ENCODE measurements at places on chromosomes 5 and 9.

DNA sequence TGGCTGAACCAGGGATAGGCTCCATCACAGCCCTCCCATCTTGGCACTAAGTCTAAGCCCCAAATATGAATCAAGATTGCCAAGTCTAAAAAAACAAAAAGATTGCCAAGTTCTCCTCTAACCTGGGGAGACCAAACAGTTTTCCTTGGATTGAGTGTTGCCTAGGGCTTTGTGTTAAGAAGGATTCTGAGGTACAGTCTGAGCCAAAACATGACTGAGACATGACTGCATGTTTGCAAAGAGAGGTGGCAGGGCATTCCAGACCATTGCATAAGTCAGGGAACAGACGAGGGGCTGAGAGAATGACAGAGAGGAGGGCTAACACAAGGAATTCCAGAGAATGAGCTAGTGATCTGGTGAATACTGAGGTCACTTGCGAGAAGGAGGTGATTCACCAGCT, 11.4 kb downstream of the LAMC3 start:
- H3K27ac ChIP-seq = no peak overlapping the region
- H3K27me3 ChIP-seq = peaks cover 5% of the 10 kb centered on the region
- H3K4me1 ChIP-seq = no peaks in the 10 kb centered on the region
- no peaks in the 10 kb centered on the region for H3K36me3 ChIP-seq
- no peak overlapping the region for H3K4me3 ChIP-seq
- no peak for DNase-seq

- DNase-seq = no peak
- H3K4me1 ChIP-seq = peaks cover 40% of the 10 kb centered on the region
- no peaks in the 10 kb centered on the region for H3K27me3 ChIP-seq
- peaks cover 22% of the 10 kb centered on the region for H3K36me3 ChIP-seq
- H3K4me3 ChIP-seq = no peak overlapping the region
- no peak overlapping the region for H3K27ac ChIP-seq
Observed at GRCh38 chr5:135367076-135367475, 32.0 kb downstream of the MACROH2A1 start.

DNA sequence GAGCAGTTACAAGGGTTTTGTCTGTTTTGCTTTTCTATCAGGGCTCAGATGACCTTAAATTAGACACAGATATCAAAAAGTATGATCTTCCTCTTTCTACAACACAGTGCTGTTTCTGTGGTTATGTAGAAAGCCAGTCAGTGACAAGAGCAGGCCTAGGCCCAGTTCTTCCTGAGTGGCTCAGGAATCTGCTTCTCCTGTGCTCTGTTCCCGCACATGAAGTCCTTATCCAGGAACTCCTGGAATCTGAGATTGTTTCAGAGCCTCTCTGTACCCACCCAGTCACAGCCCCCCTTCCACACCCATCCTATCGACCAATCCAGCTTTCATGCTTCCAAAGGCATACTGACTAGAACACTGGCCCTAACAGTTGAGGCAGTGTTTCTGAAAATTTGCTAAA, 40.4 kb upstream of the SMU1 start:
- H3K36me3 ChIP-seq = no peaks in the 10 kb centered on the region
- no peak overlapping the region for H3K4me3 ChIP-seq
- no peak for DNase-seq
- H3K27me3 ChIP-seq = no peaks in the 10 kb centered on the region
- no peak overlapping the region for H3K27ac ChIP-seq

DNA sequence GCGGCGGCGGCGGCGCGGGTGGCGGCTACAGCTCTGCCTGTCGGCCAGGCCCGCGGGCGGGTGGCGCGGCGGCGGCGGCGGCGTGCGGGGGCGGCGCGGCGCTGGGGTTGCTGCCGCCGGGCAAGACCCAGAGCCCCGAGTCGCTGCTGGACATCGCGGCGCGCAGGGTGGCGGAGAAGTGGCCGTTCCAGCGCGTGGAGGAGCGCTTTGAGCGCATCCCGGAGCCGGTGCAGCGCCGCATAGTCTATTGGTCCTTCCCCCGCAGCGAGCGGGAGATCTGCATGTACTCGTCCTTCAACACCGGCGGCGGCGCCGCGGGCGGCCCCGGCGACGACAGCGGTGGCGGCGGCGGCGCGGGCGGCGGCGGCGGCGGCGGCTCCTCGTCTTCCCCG, 296 bp downstream of the ZSWIM6 start:
- H3K4me3 ChIP-seq = peak overlapping the region; percentile 85
- no peaks in the 10 kb centered on the region for H3K27me3 ChIP-seq
- peak; percentile 17 for DNase-seq
- H3K4me1 ChIP-seq = peaks cover 7% of the 10 kb centered on the region

DNA sequence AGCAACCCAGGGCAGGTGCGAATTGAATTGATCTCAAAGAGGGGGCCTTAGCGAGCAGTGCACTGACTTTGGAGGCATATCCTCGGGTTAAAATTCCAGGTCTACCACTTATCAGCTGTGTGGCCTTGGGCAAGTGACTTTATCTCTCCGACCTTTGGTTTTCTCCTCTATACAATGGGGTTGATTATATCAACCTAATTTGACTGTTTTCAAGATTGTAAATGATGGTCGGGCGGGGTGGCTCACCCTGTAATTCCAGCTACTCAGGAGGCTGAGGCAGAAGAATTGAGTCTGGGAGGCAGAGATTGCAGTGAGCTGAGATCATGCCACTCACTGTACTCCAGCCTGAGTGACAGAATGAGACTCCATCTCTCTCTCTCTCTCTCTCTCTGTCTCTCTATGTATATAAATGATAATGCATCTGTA, 18.7 kb downstream of the SPRY4 start:
- H3K27me3 ChIP-seq = no peaks in the 10 kb centered on the region
- no peak overlapping the region for H3K4me3 ChIP-seq
- no peaks in the 10 kb centered on the region for H3K4me1 ChIP-seq
- H3K36me3 ChIP-seq = no peaks in the 10 kb centered on the region
- H3K27ac ChIP-seq = no peak overlapping the region

DNA sequence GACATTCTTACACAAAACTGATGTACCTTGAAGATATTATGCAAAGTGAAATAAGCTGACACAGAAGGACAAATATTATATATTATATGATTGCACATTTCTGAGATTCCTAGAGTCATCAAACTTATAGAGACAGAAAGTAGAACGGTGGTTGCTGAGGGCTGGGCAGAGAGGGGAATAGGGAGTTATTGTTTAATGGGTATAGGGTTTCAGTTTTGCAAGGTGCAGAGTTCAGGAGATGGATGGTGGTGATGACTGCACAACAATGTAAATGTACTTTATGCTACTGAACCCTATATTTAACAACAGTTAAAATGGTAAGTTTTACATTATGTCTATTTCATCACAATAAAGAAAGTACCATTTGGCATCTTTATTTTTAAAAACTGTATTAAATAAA, 315.8 kb upstream of the POU5F2 start:
- H3K27me3 ChIP-seq = no peaks in the 10 kb centered on the region
- H3K27ac ChIP-seq = no peak overlapping the region
- no peak for DNase-seq
- peaks cover 11% of the 10 kb centered on the region for H3K4me1 ChIP-seq
- no peak overlapping the region for H3K4me3 ChIP-seq

GRCh38 chr5:91875196-91875779, 492.2 kb upstream of the ARRDC3 start:
- no peaks in the 10 kb centered on the region for H3K4me1 ChIP-seq
- H3K27me3 ChIP-seq = no peaks in the 10 kb centered on the region
- no peak for DNase-seq
- no peak overlapping the region for H3K27ac ChIP-seq
- no peaks in the 10 kb centered on the region for H3K36me3 ChIP-seq

GRCh38 chr5:163757344-163757743, 251.9 kb downstream of the MAT2B start:
- H3K27ac ChIP-seq = no peak overlapping the region
- no peaks in the 10 kb centered on the region for H3K36me3 ChIP-seq
- no peak for DNase-seq
- no peaks in the 10 kb centered on the region for H3K27me3 ChIP-seq
- H3K4me3 ChIP-seq = no peak overlapping the region

GRCh38 chr5:134430001-134430569, 18.4 kb upstream of the CDKN2AIPNL start:
- peaks cover 18% of the 10 kb centered on the region for H3K4me1 ChIP-seq
- no peak for DNase-seq
- no peaks in the 10 kb centered on the region for H3K36me3 ChIP-seq

- no peak for DNase-seq
- H3K27me3 ChIP-seq = no peaks in the 10 kb centered on the region
- no peak overlapping the region for H3K4me3 ChIP-seq
- H3K27ac ChIP-seq = no peak overlapping the region
- H3K36me3 ChIP-seq = no peaks in the 10 kb centered on the region
Observed at GRCh38 chr5:33629999-33630398, 189.2 kb downstream of the TARS1 start.

- H3K4me1 ChIP-seq = peaks cover 36% of the 10 kb centered on the region
- H3K36me3 ChIP-seq = no peaks in the 10 kb centered on the region
- no peak overlapping the region for H3K27ac ChIP-seq
- no peak for DNase-seq
- H3K4me3 ChIP-seq = no peak overlapping the region
- no peaks in the 10 kb centered on the region for H3K27me3 ChIP-seq
Observed at GRCh38 chr5:150517272-150518152, 9.6 kb downstream of the NDST1 start.

DNA sequence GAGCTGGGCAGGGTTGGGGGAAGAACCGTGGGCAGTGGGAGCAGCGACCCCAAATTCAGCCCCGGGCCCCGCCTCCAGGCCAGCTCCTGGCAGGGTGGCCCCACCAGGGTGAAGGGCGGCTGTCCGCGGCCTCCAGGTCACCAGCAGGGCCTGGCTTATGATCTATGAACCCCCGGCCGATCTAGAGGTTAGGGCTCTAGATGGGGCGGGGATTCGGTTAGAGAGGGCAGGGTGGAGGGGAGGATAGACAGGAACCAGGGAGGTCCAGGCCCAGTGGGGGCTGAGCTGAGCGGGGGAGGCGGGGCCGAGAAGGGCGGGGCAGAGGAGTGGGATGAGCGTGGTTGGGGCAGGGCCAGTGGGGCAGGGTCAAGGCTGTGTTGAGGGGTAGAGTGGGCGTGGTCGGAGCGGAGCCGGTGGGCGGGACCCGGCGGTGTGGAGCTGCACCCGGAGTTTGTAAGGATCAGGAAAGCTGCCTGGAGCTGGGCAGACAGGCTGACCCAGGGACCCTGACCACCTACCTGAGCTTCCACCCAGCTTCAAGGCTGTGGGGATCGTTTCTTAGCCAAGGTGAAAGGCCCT, 29.3 kb upstream of the OBP2B start:
- peak; percentile 36 for DNase-seq
- H3K4me3 ChIP-seq = peak overlapping the region; percentile 22
- no peaks in the 10 kb centered on the region for H3K36me3 ChIP-seq
- peak overlapping the region; percentile 68 for H3K27ac ChIP-seq

- H3K36me3 ChIP-seq = no peaks in the 10 kb centered on the region
- H3K27ac ChIP-seq = no peak overlapping the region
- no peak overlapping the region for H3K4me3 ChIP-seq
- DNase-seq = no peak
- no peaks in the 10 kb centered on the region for H3K27me3 ChIP-seq
Observed at GRCh38 chr9:134955156-134955555, 37.4 kb upstream of the FCN1 start.

DNA sequence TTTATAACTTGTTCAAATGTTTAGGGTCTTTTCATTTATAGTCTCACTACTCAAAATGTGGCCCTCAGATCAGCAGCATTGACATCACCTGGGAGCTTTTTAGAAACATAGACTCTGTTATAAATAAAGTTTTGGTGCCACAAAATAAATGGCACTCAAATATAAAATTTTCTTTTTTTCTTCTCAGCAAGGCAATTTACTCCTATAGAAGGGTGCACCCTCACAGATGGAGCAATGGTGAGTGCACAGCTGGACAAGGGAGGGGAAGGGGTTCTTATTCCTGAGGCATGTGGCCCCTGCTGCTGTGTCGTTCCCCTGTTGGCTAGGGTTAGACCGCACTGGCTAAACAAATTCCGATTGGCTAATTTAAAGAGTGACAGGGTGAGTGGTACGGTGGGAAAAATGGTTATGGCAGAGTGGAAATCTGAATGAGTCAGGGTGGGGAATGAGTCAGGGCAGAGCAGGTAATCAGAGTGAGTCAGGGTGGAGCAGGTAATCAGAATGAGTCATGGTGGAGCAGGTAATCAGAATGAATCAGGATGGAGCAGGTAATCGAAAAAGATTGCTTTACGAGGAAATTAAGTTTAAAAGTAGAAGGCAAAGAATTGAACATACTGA, 31.8 kb upstream of the C7 start:
- no peak overlapping the region for H3K4me3 ChIP-seq
- H3K4me1 ChIP-seq = no peaks in the 10 kb centered on the region
- no peak overlapping the region for H3K27ac ChIP-seq
- H3K27me3 ChIP-seq = no peaks in the 10 kb centered on the region
- no peaks in the 10 kb centered on the region for H3K36me3 ChIP-seq

GRCh38 chr5:172028167-172028566, 21.7 kb upstream of the FBXW11 start:
- no peak for DNase-seq
- no peaks in the 10 kb centered on the region for H3K4me1 ChIP-seq
- no peaks in the 10 kb centered on the region for H3K27me3 ChIP-seq
- H3K4me3 ChIP-seq = no peak overlapping the region
- H3K36me3 ChIP-seq = no peaks in the 10 kb centered on the region

DNA sequence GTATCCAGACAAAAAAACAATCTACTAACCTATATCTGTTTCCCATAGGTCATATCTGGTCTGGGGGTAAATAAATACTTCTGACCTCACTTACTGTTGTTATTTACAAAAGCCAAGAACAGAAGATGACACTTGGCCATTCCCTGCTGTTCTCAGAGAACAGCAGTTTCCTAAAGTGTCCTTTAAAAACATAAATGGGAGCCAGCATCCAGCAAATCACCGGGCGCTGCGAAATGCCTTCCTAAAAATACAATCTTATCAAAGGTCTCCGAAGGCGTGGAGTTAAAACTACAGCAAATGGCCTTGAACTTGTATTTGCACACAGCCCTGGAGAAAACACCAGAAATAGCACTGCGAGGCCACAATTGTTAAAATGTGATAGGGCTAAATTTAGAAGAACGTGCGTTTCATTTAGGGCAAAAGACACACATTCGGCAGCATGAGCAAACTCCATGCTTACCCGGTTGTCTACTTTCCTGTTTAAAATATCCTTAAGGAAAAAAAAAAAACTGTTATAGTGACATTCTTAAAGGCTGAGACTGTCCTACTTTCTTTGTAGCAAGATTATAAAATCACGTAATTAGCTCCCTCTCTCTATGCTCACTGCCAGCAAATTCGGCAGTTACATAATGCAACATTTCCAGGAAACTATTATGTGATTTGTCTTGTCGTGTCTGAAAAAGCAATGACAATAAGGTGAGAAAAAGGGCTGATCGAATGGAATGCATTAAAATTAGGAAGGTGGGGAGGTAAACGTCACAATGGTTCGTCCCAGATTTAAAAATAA, 1.5 kb downstream of the NFIL3 start:
- no peaks in the 10 kb centered on the region for H3K36me3 ChIP-seq
- peak overlapping the region; percentile 94 for H3K4me3 ChIP-seq
- peak overlapping the region; percentile 98 for H3K27ac ChIP-seq
- peak; percentile 60 for DNase-seq
- peaks cover 38% of the 10 kb centered on the region for H3K4me1 ChIP-seq
